Natural killer cell (primary cell): ENCODE measurements at places on chromosomes 11 and 22. TPM values are rescaled to one million over a fixed set of nuclear protein-coding genes. Genes with fewer than 3 reads are reported as not detected.

DNA sequence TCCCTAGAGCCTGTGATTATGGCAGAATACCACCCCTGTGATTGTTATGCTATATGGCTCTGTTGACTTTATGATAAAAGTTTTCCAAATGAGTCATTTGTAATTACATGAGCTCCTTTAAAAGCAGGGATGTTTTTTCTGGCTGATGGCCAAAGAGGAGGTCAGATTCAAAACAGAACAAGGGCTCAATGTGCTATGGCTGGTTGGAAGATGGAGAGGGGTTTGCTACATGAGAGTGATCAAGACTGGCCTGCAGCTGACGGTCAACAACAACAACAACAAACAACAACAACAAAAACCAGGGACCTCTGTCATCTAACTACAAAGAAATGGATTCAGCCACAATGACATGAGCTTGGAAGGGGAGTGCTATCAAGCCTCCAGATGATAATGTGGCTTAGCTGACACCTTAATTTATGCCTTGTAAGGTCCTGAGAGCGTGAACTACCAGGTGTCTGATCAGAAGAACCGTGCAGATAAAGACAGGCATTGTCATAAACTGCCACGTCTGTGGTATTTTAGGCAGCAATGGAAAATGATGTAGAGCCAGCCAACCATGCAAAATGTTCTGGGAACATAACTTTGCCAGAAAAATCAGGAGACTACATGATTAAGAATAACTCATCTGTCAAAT, 47.2 kb downstream of the PIWIL3 start:
- no peak for DNase-seq
- no peaks in the 10 kb centered on the region for H3K27me3 ChIP-seq
- H3K27ac ChIP-seq: no peak overlapping the region
- no peaks in the 10 kb centered on the region for H3K4me1 ChIP-seq

Gene SMTNL1
- total RNA-seq: not detected

DNA sequence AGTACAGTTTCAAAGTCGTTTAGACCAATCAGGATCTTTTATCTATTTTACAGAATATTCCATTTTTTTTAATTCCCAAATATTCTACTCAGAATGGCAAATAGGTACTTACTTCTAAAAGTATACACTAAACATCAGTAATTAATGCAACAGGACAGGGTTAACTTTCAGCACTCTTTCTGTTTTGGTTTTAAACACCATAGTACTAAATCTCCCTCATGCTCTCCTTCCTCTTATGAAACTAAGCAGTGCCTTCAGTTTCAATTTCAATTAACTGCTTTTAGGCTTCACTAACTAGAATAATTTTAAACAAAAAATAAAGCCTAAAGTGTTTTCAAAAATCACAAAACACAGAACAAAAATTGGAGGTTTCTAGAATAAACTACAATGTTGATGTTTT, 57.9 kb downstream of the NOX4 start:
- H3K4me1 ChIP-seq: no peaks in the 10 kb centered on the region
- H3K27me3 ChIP-seq: no peaks in the 10 kb centered on the region
- no peak overlapping the region for H3K27ac ChIP-seq
- H3K4me3 ChIP-seq: no peak overlapping the region
- H3K36me3 ChIP-seq: no peaks in the 10 kb centered on the region

DNA sequence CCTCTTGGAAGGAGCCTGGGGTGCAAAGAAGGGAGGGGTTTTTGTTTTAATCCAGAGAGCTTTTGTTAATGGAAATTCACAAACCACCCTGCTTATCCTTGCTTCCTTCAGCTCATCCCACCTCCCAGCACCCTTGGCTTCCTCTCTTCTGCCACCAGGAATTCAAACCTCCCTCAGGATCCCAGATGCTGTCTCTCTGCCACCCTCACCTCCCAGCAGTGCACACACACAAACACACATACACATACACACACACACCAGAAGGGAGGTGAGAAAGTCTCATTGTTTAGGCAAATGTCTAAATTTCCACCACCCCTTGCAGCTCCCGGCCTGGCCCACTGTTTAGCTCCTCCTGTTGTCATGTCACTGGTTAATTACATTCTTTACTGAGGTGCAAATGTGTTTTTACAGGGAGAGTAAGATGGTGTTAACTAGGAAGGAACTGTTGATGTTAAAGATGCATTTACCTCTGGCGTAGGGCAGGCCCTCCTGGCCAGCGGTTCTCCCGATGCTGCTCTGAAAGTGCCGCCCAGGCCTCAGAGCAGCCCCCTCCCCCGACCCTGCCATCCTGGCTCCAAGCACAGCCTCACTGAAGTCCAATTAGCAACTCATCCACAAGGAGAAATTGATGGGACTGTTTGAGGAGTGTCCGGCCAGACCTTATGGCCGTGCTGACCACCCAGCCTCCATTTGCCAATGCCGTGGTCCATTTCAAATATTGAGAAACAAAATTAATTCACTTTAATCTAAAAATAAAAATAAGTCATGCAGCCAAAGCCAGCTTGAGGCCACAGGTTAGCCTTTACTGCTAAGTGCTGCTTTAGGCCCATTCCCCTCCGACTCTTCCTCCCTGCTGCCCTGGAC, 165.4 kb downstream of the FEZ1 start:
- no peak for DNase-seq
- no peak overlapping the region for H3K4me3 ChIP-seq
- no peak overlapping the region for H3K27ac ChIP-seq
- H3K4me1 ChIP-seq: no peaks in the 10 kb centered on the region
- H3K27me3 ChIP-seq: no peaks in the 10 kb centered on the region

Gene SLC43A3
- total RNA-seq: 17.0 TPM

Gene CRACR2B
- total RNA-seq: 10.1 TPM

Gene ZBTB44
- total RNA-seq: 131 TPM

- no peaks in the 10 kb centered on the region for H3K36me3 ChIP-seq
- H3K4me1 ChIP-seq: no peaks in the 10 kb centered on the region
- no peak for DNase-seq
Observed at GRCh38 chr11:70703141-70704064, 305.1 kb downstream of the CTTN start.

DNA sequence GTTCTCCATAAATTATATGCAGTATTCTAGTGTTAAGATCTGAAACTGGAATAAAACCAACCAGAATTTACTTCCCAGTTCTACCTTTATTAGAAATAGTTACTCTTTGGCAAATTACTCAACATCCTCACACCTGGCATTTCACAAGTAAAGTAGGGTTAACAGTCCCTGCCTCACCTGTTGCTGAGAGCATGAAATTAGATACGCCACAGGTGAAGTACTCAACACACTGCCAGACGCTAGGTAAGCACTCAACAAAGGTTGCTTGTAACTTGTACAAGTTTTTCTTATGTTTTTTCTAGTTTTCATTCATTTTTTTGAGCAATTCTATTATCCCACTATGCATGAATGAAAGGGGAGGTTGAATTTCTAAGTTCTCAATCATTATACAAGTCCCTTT, 267.6 kb upstream of the ARHGAP42 start:
- no peak overlapping the region for H3K4me3 ChIP-seq
- H3K36me3 ChIP-seq: no peaks in the 10 kb centered on the region
- no peaks in the 10 kb centered on the region for H3K4me1 ChIP-seq
- no peak overlapping the region for H3K27ac ChIP-seq

Gene RBMXL2
- total RNA-seq: not detected
